ENCODE measurements at places on chromosomes 16 and 17.

DNA sequence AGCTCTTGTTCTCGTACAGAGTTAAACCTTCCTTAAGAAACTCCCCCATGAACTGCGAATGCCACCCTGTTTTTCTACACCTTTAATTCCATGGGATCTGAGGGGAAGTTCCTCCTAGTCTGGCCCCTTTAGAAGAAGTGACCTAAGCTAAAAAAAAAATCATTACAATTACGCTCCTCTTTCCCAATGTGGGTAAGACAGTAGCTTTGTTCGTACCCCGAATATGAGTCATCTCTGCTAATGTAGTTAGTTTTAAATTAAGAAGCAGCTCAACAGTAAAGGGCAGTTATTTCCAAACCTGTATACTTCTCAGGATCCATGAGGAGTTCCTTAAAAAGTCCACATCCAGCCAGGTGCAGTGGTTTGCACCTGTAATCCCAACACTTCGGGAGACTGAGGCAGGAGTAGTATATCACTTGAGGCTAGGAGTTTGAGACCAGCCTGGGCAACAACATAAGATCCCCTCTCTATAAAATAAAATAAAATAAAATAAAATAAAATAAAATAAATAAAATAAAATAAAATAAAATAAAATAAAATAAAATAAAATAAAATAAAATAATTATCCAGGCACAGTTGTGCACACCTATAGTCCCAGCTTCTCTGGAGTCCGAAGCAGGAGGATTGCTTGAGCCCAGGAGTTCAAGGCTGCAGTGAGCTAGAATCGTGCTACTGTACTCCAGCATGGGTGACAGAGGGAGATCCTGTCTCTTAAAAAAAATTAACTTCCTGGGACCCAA lies 26.1 kb downstream of the RCVRN start:
- DNase-seq = no peak

DNA sequence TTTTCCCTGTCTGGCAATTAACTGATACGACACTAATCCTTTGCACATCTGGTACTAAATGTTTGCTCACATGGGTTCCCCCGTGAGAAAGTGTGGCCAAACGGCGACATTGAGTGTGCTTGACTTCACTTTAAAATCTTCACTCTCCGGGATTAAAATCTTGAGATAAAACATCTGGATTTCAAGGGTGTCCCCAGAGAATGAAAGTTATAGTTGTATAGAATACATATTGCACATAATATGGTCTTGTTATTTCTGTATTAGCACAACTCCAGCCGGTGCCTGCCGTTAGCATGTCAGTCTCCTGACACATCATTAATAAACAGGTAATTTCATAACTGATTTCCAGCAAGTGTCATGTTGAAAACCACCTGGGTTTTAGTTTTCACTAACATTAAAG lies 749.0 kb upstream of the SOX9 start:
- DNase-seq = no peak

- DNase-seq = peak; percentile 43
Measured at GRCh38 chr16:57736419-57737351, 1.1 kb downstream of the KATNB1 start.

- no peak for DNase-seq
Measured at GRCh38 chr17:60748204-60748603, 70.6 kb downstream of the BCAS3 start.

DNA sequence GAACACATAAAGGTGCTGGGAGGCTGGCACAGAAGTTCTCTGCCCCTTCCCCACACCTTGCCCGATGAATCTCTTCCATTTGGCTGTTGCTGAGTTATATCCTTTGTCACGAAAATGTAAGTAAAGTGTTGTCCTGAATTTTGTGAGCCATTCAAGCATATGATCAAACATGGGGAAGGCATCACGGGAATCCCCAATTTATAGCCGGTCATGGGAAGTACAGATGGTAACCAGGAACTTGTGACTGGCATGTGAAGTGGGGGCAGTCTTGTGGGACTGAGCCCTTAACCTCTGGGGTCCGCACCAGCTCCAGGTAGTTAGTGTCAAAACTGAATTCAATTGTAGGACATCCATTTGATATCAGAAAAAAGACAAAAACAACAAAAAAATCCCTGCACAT lies 13.2 kb downstream of the TOM1L2 start:
- DNase-seq = no peak

DNA sequence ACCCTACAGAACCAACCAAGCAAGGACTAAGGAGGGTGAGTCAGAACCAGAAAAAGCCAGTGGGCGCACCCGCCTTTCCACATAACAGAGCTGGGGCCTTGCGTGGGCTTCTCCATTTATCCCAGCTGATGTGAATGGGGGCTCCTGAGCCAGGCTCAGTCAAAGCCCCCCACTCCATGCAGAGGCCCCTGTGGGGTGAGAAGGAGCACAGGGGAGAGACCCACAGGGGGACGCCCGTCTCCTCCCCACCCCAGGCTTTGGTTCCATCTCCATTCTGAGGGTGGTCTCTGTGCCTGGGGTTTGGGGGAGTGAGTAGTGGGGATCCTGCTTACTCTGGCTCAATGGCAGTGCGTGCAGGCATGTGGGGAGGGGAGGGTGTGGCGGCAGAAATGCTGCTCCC lies 210.1 kb upstream of the TNRC6C start:
- DNase-seq = no peak

DNA sequence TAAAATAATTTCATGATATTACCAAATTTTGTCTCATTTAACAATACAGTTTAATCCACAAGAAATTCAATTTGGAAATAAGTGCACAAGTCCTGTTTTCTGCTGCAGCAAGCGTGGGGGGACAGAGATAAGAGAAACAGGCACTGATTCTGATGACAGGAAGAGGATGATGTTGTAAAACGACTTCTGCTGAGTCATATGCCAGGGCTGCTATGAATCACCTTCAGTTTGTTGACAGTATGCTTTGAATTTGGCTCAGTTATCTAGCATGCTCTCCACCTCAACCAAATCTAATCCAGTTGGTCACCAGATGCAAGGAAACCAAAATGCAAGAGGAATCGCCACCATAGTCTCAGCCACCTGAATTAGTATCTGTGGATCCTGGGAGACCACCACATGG lies 244.1 kb upstream of the MON1B start:
- no peak for DNase-seq

DNA sequence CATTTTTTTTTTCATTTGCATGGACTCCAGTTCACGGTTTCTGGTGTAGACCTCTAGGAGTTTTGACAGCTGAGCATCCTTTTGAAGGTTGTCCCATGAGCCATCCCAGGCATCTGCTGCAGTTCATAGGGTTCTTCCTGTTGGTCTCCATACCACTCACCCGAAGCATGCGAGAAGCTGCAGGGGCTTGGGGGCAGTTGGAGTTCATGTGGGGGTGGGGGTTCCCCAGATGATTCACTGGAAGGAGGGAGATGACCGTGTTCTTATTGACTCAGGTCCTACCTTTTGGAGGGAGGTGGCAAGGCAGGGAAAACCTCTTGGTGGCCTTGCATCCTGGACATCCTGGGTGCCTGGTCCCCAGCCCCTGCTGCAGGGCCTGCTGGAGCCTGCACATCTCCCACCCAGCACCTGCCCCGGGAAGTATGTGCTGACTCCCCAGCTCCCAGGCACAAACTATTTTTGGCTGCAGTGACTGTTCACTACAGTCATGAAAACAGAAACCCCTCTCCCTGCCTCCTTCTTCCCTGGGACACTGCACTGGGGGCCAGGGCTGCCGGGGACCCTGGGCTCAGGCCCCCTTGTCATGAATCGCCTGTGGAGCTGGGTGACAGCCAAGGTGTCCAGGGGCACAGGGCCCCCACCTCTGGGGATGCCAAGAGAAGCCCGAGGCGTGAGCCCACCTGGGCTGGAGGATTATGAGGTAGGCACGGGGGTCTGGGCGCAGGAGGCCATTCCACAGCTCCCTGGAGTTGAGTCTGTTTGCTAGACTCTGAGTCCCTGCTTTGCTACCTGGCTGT lies 64.9 kb upstream of the LGALS9 start:
- DNase-seq = no peak

DNA sequence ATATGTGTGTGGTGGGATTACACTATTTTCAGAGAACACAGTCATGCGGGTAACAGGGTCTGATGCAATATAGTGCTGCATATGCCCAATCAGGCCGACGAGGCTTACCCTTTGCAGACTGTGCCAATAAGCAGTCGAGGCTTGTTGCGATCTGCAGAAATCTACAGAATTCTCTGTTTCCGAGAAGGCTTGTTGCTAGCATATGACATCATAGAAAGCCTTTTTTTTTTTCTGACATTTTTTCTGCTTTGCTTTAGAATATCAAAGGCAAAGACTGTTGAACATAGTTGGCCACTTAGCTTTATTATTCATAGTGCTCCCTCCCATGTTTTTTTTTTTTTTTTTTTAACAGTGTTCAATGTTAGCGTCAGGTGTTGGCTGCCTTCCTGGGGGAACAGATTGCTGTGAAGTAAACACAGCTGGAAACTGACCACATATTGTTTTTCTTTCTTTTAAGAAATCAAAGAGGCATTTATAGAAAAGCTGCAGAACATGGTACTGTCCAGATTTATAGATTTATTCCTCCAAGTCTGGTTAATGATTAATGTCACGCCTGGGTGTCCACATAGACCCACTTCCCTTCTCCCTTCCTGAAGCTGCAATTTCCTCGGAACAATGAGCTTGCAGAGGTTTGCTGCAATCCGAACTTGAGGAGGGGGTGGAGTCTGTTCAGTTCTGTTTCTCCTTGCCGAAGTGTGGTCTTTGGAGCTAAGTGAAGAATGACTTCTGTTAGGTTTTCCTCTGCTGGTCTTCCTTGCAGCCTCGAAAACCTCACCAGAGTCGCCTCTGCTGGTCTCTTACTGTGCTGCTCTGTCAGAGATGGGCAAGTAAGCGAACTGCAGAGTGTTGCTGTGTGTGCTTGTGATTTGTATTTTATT lies 87.3 kb downstream of the MAP2K6 start:
- peak; percentile 37 for DNase-seq

- peak; percentile 56 for DNase-seq
Measured at GRCh38 chr17:32928586-32929535, 908 bp downstream of the TMEM98 start.

DNA sequence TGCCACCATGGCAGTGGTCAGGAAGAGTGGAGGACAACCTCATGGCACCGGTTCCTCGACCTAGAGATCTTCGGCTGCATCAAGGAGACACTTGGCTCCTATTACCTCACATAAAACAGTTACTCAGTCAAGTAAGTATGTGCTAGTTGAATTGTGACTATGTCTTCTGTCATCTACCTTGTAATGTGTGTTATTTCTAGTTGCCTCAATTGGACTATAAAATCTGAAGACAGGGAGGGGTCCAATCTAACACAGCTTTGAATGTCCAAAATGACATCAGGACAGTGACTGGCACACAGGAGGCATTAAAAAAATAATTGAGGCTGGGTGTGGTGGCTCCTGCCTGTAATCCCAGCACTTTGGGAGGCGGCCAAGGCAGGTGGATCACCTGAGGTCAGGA lies 17.2 kb downstream of the C16orf86 start:
- DNase-seq = no peak

- no peak for DNase-seq
Measured at GRCh38 chr17:83073389-83074063, 5.9 kb upstream of the METRNL start.

DNA sequence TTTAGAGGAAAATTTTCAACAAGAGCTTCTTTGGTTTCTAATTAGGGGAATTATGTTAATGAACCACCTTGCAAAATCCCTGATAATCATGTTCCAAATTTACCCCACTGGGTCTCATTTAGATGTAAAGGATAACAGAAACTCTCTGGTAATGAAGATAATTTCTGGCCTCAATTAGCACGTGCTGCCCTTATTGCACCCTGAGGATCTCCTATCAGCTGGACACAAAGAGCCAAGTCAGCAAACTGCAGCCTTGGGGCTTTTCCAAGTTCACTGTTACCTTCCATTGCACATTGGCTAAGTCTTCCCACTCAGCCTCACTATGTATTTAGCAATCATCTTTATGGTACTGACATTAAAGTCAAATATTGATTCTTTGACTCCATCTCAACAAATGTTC lies 78.1 kb downstream of the GP2 start:
- no peak for DNase-seq

DNA sequence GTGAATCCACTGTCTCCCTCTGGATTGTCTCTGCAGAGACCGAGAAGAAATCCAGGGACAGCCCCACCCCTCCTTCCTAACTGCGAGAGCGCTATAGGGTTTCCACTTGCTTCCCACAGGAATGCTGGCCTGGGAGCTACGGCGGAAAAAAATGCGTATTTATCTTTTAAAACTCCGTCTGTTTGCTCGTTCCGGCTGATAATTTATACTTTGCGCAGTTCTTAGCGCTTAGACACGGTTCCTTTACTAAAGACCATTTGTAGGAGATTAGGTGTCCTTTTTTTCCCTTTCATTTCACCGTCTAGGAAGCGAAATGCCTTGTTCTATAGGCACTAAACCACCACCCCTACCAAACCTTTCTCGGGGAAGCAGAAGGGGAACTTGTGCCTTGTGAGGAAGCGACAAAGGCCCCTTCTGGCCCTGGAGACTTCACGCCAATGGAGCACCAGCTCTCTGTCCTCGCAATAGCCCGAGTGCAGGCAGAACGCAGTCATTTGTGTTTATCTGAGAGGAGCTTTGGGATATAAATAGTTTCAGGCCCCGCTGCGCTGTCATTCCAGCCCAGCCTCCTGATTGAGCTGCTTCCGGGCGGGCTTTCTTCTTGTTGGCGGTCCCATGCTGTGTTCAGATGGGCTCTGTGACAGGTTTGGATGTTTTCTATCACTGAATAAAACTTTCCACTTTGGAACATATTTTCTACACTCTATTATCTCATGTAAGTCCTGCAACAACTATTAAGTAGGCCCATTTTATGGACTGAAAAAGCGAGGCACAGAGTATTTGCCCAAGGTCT lies 791 bp upstream of the SUPT4H1 start:
- no peak for DNase-seq

- DNase-seq = no peak
Measured at GRCh38 chr17:2092253-2092652, 37.4 kb downstream of the HIC1 start.

DNA sequence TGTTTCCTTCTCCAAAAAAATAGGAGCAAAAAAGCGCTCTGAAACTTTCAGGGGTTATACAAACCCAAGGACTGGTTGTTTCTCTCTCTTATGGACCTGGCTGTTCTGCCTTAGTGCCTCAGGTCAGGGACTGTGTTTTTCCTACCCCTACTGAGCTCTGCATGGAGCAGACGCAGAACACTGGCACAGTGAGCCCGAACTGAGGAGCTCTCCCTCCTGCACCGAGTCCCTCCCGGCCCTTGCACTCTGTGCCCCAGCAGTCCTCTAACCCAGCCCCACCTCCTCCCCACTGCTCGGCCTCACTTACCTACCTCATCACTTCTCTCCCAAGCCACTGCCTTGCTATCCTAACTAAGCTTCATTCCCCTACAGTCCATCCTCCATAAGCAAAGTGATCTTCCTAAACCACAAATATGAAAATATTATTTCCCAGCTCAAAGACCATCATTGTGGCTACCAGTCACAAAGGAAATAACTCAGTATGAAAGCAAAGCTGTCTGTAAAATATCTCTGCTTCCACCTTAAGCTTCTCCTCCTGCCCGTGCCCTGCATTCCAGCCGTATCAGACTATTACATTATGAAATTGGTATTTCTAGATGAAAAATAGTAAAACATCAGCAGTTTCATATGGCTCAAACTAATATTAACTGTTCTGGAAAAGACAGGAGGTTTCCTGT lies 13.6 kb downstream of the MEIOB start:
- no peak for DNase-seq
